DMS79 (cell line): ENCODE measurements at places on chromosomes 11 and 22.

DNA sequence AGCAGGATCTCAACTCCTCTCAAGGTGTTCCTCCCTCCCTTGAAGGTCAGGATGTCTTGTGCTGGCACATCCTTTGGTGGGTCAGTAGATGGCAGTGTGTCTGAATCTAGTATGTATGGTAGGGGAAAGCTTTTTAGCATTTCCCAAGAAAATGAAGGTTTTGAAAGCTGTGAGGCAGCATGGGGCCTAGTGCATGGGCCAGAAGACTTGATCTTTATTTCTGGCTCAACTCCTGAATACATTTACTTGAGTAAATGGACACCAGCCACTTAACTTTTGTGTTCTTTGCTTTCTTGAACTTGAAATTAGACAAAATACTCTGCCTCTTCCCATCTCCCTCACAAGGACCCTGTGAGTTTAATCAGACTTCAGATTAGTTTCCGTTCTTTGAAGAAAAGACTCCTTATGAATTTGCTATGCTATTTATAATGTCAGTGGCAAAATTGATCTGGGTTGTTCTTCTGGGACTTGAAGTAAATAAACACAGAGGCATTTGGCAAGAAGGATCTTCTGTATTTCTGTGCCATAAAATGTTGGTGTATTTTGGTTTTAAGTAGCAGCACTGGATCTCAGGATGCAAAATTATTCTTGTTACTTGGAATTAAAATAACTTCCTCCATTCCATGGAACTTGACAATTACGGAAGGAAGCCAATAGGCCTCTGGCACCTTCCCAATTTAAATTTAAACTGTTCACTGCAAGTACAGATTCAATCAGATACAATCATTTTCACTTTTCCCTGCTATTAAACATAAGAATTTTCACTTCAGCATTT lies 288.8 kb downstream of the CASP12 start:
- no peak for DNase-seq

DNA sequence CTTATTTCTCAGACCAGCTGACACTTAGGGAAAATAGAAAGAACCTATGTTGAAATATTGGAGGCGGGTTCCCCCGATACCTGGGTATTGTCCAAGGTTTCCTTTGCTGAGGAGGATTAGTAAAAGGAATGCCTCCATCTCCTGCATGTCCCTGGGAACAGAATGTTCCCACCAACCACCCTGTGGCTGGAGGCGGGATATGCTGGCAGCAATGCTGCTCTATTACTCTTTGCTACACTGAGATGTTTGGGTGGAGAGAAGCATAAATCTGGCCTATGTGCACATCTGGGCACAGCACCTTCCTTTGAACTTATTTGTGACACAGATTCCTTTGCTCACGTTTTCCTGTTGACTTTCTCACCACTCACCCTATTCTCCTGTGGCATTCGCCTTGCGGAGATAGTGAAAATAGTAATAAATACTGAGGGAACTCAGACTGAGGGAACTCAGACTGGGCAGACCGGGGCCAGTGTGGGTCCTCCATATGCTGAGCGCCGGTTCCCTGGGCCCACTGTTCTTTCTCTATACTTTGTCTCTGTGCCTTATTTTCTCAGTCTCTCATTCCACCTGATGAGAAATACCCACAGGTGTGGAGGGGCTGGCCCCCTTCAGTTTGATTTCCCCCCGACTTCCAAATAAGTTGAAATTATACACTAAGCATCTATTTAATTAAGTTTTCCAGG lies 32.1 kb downstream of the IGLL1 start:
- DNase-seq, result no peak

GRCh38 chr22:47695176-47695575 lies 932.7 kb downstream of the TBC1D22A start:
- DNase-seq, result no peak

DNA sequence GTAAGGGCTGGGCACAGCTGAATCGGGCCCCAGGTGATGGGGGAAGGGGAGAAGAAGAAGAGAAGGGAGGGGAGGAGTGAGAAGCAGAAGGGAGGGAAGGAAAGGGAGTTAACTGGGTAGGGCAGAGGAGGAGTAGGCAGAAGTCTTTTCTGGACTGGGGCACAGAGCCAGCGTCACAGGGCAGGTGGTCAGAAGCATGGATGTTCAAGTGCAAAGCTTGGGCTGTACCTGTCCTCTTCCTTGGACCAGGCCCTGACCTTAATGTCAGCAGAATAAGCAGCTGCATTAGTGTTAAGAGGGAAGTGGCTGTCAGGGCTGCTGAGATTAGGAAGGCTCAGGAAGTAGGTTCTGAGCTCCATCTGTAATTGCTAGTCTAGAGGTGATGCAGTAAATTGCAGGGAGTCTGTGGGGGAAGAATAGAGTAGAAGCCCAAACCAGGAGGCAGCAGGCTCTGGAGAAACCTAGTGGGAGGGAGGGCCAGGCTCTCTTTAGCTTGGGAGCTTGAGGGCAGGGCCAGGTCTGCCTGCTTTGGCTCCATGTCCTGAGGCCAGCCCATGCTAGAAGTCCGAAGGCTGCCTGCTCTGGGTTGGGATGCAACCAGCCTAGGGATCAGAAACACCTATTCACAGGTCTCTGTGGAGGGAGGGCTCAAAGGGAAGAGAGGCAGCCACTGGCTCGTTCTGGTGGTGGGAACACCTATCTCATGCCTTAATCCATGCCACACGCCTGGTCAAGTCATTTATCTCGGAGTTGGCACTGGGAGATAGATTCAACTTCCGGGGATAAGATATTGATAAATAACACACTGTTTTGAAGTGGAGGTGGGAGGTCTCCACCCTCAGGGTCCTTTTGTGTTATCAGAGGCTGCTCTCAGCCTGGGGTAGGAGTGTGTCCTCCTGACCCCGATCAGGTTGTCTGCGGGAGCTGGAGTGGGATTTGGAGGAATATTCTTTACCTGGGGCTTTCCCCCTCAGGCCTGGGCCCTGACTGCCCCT lies 1.7 kb upstream of the UCP3 start:
- no peak for DNase-seq

GRCh38 chr11:28690746-28691145 lies 582.6 kb downstream of the METTL15 start:
- no peak for DNase-seq

DNA sequence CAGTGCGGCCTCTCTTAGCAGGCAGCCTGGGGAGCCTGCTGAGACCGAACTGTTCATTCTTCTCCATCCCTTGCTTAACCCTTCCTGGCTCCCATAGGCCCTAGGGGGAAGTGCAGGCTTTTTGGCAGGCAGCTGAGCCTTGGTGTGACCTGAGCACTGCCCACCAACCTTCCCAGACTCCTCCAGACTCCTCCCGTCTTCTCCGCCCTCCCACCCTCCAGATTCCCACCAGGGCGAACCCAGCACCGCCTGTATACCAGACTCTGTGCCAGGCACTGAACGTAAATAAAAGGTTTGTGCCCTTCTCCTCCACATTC lies 7.9 kb downstream of the RELT start:
- DNase-seq, result no peak

DNA sequence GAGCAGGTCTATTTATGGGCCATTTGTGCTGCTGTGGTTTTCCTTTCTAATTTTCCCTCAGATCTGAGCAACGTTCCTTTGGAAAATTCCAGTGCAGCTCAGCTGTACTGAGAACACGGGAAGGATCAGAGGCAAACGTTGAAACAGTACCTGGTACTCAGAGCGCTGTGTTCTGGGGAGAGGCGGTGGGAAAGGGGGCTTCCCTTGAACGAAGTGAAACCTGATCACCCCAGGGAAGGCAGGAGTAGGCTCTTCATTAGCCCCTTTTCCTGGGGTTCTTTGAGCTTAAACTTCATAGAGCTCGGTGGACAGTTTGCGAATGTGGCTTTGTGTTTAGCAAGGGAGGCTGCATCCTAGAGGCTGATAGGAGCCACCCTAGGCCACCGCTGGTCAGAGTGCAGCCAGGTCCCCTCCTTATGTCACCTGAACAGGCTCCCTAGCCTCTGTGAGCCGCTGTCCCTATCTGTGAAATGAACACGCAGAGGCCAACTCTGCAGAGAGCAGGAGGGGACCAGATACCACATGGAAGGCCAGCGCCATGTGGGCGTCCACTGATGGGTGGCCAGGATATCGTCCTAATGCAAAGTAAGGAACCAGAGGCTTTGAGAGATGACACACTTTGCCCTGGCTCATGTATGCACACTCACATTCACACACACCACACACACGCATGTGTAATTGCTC lies 1464.8 kb downstream of the BRD1 start:
- DNase-seq, result no peak

- DNase-seq, result no peak
Measured at GRCh38 chr22:23393721-23394320, 186.3 kb downstream of the IGLL1 start.

DNA sequence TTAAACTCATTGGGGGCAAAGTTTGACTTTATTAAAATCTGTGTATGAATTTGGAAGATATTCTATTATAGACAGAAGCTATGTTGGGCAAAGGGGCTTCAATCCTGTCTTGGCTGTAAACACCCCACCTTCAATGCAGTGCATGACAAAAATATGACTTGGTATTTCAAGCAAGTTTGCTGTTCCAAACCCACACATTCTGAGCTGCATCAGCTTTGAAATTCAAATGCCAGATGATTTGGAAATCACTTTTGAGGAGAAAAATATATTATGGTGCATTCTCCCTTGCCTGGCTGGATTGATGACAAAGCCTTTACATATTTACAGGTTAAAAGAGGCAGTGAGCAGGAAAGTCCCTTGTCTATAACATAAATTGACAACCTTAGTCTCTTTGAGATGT lies 760.0 kb downstream of the NELL1 start:
- no peak for DNase-seq

DNA sequence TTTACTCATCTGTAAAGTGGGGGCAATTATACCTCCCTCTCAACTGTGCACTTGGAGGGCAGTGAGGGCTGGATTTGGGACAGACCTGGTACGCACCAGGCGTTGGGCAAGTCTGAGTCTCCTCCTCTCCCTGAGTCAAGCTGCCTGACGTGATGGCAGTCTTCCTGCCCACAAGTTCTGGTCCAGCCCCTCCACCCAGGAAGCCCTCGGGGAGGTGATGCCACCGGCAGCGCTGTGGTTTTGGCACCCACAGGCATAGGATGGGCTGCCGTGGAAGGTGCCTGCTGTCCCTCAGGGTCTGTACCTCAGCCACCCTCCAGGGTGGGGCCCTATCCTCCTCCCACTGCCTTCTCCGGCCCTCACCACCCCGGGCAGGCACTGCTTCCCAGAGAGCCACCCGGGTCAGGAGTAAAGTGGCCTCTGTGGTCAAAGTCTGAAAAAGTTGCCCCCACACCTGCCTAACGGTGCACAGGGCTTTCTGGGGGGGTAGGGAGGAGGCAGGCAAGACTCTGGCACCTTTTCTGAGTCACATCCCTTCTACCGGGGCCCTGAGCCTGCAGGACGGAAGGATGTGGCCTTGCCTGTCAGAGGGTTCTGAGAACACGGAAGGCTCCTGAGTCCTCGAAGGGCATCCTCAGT lies 6.5 kb upstream of the APOBEC3H start:
- no peak for DNase-seq

DNA sequence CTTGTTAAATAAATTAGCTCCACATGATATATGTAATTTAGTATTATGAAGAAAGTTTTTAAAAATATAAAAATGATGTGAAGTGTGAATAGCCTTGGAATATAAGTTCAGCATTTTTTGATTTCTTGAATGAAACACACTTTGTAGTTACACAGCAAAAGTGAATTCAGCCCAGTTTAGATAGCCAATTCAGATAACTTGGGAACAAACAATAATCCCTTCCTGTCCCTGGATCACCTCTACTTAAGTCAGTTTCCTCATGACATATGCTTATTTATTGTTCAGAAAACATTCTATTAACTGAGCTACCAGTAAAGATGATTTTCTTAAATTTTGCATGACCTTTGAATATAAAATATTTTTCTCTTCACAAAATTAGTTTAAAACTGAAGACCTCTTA lies 107.4 kb downstream of the PGR start:
- no peak for DNase-seq

GRCh38 chr11:75461151-75461550 lies 28.1 kb upstream of the KLHL35 start:
- DNase-seq, result no peak

- DNase-seq, result no peak
Measured at GRCh38 chr11:57031556-57031955, 42.8 kb downstream of the OR5AK2 start.

DNA sequence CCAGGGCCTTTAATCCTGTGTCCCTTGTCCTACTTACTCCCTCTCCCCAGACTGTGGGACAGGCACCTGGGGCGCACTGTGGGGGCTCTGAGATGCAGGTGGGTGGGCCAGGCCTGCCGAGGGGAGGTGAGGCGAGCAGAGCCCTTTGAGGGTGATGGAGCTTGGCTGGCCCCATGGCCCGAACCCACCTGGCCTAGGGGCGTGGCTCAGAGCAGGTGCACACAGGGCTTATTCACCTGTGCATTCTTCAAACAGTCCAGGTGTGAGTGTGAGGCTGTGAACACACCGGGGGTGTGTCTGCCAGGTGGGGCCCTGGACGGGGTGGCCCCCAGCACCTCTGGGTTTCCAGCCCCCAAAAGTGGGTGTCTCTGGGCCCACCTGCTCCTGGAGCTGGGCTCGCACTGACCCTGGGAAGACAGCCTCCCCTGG lies 9.0 kb upstream of the MUC5AC start:
- no peak for DNase-seq

- DNase-seq, result no peak
Measured at GRCh38 chr22:37121887-37122591, 12.5 kb upstream of the TMPRSS6 start.

- no peak for DNase-seq
Measured at GRCh38 chr22:49368976-49369725, 458.5 kb downstream of the BRD1 start.

DNA sequence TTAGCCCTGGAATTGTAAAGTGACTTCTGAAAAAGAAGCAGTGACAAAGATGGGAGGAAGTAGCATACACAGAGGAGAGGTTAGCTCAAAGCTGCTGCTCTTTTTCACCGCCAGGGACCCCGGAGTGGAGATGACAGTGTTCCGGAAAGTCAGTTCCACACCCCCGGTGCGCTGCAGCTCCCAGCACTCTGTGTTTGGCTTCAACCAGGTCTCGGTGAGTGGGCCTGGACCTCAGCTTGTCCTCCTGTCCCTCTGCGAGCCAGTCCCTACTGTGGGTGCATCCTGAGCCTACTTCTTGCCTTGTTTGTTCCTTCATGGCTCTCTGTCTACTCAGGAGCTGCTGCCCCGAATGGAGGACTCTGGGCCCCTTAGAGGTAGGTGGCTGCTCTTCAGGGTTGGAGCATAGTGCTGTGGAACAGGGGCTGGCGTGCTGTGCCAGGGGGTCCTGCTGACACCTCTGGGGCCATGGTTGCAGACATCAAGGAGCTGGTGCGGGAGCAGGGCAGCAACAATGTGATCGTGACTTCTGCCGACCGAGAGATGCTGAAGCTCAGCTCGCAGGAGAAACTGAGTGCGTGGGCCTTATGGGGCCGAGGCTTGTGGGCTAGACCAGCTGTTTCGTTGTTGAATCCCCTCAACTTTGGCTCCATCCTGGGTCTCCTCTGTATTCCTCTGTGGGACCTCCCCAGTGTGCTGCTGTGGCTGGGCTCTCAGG lies 1.7 kb downstream of the PCNX3 start:
- no peak for DNase-seq

DNA sequence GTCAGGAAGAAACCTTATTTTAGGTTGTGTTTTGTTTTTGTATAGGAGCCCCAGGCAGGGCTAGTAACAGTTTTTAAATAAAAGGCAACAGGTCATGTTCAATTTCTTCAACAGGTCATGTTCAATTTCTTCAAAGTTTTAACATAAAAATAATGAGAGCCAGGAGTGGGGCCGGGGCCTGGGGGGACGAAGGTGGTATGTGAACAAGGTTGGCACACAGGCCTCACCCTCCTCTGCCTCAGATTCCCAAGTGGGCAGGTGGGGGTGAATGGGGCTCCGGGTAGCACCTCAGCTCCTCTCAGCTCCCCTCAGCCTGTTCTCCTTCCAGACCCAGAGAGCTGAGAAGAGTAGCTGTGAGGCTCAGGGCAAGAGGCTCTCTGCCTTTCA lies 4.4 kb downstream of the DERL3 start:
- DNase-seq, result no peak
